ENCODE measurements at places on chromosomes 5 and 9. TPM values are rescaled to one million over a fixed set of nuclear protein-coding genes. Genes with fewer than 3 reads are reported as not detected.

GRCh38 chr5:134550271-134551214 lies 25.1 kb downstream of the JADE2 start:
- DNase-seq, result no peak

GRCh38 chr9:129867136-129868022 lies 32.1 kb downstream of the USP20 start:
- DNase-seq, result no peak

DNA sequence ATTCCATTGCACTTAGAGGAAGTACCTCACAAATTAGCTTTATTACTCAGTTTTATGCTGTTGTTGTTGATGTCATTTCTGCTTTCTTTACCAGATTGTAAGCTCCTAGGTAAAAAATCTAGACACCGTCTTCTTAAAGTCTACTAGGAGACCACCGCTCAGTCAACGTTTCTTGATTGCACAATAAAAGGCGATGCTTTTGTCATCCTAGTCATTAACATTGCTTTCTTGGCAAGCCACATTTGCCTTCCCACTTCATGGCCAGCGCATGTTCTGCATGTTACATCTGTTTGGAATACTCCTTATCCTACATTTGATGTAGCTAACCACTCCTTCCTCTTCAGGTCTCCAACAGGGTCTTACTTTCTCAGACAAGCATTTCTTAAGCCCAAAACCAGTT lies 464.0 kb upstream of the TUSC1 start:
- no peak for DNase-seq

DNA sequence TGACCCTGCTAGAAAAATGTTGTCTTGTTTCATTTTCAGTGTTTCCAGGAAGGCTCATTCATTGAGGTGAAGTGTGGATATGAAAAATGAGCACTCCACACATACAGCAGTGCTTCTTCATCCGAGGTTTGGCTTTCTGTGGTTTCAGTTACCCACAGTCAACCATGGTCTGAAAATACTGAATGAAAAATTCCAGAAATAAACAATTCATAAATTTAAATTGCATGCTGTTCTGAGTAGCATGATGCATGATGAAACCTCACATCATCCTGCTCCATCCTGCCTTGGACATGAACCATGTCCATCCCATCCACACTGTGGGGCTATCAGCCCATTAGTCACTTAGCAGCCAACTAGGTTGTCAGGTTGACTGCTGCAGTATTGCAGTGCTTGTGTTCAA lies 10.4 kb upstream of the SLC45A2 start:
- peak; percentile 42 for DNase-seq

- DNase-seq, result peak; percentile 72
Measured at GRCh38 chr9:27572566-27572917, 739 bp downstream of the C9orf72 start.

The GRHPR gene
- total RNA-seq, result 142 TPM

The SPAG8 gene
- 0.86 TPM for total RNA-seq

The GMCL2 gene
- total RNA-seq, result not detected

The GGTA1 gene
- total RNA-seq, result not detected

The HBEGF gene
- 9.5 TPM for total RNA-seq

The FOXD4L5 gene
- under 0.01 TPM for total RNA-seq

The MARCOL gene
- not detected for total RNA-seq

All from fibroblast of villous mesenchyme (primary cell).